Renal cortical epithelial cell (primary cell): ENCODE measurements at places on chromosomes 6 and 20.

- DNase-seq, result no peak
These were observed 70.8 kb downstream of the PPP1R3G start for GRCh38 chr6:5155906-5156305.

DNA sequence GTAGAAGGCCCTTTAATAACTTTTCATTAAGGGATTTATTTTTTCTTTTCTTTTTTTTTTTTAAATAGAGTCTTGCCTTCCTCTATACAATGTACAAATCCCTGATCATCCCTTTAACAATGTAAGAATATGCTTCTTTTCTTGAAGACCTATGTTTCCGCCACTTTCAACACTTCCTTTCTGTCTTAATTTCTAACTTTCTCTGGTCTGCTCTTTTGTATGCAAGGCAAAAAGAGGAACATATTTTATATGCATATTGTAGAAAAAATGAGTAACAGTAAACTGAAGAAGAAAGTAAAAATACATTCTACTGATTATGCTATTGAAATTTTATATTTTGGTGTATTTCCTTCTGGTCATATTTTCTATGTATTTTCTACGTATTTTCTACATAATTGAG is 484.7 kb downstream of the TFAP2B start:
- no peak for DNase-seq

DNA sequence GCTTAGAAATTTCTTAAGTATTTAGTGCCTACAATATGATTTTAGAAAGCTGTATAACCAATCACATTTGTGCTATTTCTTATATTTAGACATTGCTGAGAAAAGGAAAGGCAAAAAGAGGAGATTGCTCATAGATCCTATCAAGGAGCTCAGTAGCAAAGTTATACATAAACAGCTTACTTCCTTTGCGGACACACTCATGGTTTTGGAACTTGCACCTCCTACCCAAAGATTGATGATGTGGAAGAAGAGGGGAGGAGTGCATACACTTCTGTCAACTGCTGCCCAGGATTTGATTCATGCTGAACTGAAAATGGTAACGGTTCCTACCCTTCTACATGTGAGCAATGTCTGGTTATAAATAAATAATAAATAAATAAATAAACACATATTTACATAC is 16.7 kb downstream of the RAD21L1 start:
- DNase-seq, result peak; percentile 93

DNA sequence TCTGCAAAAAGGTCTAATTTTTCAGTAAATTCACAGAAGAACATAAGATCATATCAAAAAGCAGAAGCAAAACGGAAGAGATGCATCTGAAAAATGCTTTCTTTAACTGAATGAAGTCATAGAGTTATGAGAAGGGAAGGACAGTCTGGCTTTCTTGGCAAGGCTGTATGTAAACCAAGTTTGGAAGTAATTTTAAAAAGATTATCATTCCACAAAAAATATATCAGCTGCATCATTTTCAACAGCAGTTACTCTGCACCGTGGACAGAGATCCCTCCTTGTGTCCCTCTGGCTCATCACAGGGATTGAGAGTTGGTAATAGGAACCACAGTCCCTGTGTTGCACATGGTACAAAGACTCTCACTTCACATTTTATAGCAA is 258.5 kb downstream of the HIVEP2 start:
- DNase-seq, result no peak

GRCh38 chr20:22001886-22002285 is 296.4 kb downstream of the PAX1 start:
- no peak for DNase-seq

- DNase-seq, result no peak
These were observed 16.5 kb downstream of the DUSP22 start for GRCh38 chr6:308768-309167.

DNA sequence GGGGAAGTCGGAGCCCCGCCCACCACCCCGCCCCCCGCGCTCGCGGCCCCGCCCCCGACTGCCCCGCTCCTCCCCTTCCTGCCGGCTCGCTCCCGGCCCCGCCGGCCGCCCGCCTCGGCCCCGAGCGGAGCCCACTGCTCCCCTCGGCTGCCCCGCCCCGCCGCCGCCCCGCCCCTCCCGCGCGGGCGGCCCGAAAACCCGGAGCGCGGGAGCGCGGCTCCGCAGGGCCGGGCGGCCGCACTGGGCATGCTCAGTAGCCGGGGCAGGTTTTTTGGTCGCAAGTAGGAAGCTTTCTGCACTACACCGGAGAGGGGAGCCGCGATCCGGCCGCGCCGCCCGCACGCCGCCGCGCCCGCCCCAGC is at the start of gene CDYL:
Gene CDYL, plus strand, starts transcription at position 274 of the 362 bp plus-strand sequence. CDS start 380 bp downstream, outside the sequence.
- peak; percentile 47 for DNase-seq

- DNase-seq, result no peak
These were observed 193.8 kb upstream of the SIM1 start for GRCh38 chr6:100658486-100658885.

- peak; percentile 62 for DNase-seq
These were observed 250.4 kb downstream of the C6orf118 start for GRCh38 chr6:165059032-165059431.

GRCh38 chr20:5234158-5234557 is 82.6 kb downstream of the PROKR2 start:
- no peak for DNase-seq

DNA sequence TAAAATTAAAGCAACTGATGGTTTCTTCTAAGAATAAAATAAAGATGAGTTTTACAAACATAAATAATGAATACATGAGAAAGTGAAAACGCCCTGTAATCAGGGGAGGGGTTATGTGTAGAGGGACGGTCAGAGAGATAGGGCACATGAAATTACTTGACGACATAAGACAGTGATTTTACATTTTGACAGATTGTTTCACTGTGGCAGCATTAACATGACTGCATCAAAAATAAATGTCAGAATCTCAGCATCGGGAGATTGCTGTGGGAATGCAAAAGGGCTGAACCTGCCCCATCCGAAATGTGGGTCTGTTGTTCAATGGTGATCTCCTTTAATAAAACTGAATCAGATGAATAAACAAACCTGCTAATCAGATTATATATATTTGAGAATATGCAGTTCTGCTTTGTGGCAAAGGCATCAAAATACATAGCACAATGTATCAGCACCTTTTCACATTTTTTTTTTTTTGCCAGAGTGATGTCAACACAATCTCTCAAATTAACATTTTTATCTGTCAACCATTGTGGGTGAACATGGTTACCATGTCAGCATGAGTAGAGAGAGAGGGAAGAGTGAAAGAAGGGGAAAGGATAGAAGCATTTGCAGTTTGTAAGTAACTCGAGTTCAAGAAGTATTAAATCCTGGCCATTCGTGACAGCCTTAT is 177.1 kb upstream of the MAN1A1 start:
- DNase-seq, result no peak

DNA sequence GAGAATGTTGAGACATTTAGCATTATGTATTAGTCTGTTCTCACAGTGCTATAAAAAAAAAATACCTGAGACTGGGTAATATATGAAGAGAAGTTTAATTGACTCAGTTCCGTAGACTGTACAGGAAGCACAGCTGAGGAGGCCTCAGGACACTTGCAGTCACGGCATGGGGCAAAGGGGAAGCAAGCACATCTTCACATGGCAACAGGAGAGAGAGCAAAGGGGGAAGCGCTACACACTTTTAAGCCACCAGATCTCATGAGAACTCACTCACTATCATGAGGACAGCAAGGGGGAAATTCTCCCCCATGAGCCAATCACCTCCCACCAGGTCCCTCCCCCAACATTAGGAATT is 26.8 kb upstream of the TFAP2A start:
- DNase-seq, result no peak
